ENCODE measurements at places on chromosomes 2 and 18.
A peak's percentile ranks its signal among the peaks of the same experiment; 100 is the strongest.

DNA sequence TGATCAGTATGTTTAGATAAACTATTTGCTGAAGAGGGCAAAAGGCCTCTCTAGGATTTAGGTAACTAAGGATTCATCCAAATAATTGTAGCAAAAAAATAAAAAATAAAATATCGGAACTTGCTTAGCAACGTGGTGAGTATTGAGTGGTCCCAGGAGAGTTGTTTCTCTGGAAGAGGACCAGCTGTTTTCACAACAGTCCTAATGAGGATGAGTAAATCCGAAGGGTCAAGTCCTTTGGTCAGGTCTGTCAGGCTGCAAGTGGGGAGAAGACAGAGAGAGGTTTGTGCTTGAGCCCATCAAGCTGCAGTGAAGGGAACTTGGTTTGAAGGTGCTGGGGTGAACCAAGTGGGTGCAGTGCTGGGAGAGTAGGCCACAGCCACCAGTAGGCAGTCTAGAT is 539.2 kb downstream of the SLC4A3 start:
- DNase-seq = peak; percentile 36

- no peak for DNase-seq
Measured at GRCh38 chr2:158202161-158202815, 100.6 kb downstream of the UPP2 start.

- DNase-seq = peak; percentile 52
Measured at GRCh38 chr2:121627525-121628050, 21.7 kb downstream of the CLASP1 start.

- DNase-seq = peak; percentile 48
Measured at GRCh38 chr18:13800505-13801259, 23.3 kb upstream of the MC5R start.

DNA sequence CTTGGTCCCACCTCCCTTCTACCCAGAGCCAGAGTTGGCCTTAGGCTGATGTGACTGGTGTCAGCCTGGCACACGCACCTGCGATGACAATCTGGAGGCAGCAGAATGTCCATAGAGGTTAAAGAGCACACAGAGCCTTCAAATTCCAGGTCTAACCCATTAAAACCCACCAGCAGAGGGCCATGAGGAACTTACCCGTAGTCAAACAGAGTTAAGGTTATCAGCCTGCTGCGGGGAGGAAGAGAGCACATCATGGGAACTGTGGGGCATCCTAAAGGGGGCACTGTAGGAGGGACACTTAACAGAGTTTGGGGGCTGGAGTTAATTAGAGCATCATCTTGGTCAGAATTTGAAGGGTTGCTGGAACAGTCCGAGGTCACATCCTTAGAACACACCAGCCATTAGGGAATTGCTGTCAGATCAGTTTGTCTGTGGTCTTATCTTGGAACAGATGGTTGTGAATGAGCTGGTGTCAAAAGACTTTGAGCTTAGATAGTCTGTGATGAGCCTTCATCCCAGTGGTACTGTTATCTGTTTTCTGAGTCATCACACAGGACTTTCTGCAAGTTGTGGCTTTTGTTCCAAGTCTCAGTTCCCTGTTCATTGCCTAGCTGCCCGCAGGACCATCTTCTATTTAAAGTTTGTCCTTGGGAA is 248.6 kb downstream of the LOXHD1 start:
- DNase-seq = no peak

- DNase-seq = no peak
Measured at GRCh38 chr2:220550995-220551700, 923.7 kb downstream of the SLC4A3 start.

DNA sequence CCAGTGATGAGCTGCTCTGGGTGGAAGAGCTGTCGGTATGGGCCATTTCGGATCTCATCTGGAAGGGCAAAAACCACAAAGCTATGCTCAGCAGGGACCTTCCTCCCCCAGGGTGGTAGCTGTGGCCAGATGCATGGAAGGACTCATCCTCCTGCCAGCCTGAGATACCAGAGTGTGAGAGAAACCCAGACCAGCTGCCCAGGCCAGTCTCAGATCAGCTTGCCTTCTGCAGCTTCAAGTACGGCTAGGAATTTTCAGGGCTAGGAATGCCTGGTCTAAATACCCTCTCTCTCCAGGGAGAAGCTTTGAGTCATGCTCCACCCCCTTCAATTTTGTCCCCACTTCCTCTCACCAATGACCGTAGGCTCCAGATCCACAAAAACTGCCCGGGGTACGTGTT is 1.4 kb upstream of the TUBA4B start:
- no peak for DNase-seq

DNA sequence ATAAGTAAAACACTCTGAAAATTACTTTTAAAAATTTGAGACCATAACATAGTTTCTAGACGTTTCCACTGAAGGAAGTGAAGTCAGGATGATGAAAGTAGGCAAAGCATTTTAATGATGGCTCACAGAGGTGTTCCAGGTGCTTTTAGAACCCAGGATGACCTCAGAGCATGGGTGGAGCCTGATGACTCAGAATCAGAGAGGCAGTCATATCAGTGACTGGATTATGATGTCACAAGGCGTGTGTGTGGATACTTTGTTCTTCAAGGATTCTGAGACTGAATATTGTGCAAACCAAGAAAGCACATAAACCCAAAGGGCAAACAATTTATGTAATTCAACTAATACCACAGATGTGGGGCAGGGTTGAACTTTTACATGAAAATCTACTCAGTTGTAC is 208.0 kb upstream of the FBXO11 start:
- DNase-seq = peak; percentile 81

DNA sequence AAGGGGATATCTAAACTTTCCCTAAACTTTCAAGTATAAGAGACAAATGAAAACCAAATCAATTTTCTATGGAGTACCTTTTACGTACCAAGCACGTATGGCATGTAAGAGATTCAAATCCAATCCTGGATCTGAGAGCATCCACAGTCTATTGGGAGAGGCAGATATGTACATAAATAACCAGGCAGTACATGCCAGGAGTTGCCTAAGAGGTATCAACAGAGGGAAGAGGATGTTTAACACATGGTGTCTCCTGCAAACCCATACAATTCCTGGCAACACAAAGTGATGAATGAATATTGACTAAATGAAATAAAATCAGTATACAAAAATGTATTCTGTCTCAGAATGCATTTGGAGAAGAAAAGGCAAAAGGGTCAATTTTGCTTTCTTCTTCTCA is 116.6 kb downstream of the PIGN start:
- no peak for DNase-seq

GRCh38 chr2:830419-831224 is 120.0 kb upstream of the SNTG2 start:
- DNase-seq = no peak

GRCh38 chr2:140586379-140586778 is 1544.4 kb downstream of the LRP1B start:
- peak; percentile 10 for DNase-seq

- DNase-seq = peak; percentile 56
Measured at GRCh38 chr18:34592961-34593382, 117.1 kb upstream of the DTNA start.

- DNase-seq = no peak
Measured at GRCh38 chr2:46387886-46388515, 90.8 kb downstream of the EPAS1 start.

GRCh38 chr2:240143276-240143675 is 2.8 kb upstream of the OTOS start:
- DNase-seq = no peak

GRCh38 chr2:94994063-94994913 is 31.2 kb upstream of the MAL start:
- no peak for DNase-seq

GRCh38 chr18:12556946-12557806 is 100.7 kb downstream of the SPIRE1 start:
- no peak for DNase-seq

GRCh38 chr18:48767090-48767690 is 183.6 kb downstream of the SMAD7 start:
- no peak for DNase-seq

DNA sequence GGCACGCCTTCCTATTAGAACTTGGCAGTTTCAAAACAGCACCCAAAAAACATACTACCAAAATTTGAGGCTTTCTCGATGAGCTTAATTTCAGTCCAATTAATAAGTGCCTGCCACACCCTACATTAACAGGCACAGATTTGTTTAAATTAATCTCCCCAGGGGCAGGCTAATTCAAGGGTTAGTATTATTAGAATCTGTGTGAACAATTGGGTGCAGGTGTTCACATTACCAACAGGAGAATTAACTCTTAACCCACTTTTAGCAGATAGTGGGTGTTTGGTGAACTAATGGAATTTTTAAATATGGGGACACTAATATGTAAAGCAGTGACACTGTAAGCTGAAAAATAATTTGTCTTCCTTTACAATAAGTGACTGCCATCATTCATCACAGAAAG is 4.1 kb downstream of the MBD2 start:
- DNase-seq = no peak

GRCh38 chr2:164495491-164496223 is 125.6 kb downstream of the GRB14 start:
- DNase-seq = peak; percentile 72

DNA sequence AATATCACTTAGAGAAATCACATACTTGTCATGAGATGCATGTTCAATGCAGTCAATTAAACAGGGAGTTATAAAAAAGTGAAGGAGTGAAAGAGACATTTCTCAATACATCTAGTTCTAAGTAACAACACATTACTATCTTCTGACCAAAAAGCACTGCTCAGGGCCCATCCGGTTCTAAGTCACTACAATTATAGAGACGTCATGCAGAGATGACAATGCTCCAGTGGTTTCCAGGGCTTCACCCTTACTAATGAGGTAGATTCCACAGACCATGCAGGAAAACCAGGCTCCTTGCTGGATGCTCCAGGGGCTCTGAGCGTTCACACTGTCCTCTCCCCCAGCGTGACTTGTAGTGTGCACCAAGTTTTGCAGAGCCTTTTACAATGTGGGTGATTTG is 88.0 kb downstream of the FTCDNL1 start:
- no peak for DNase-seq

DNA sequence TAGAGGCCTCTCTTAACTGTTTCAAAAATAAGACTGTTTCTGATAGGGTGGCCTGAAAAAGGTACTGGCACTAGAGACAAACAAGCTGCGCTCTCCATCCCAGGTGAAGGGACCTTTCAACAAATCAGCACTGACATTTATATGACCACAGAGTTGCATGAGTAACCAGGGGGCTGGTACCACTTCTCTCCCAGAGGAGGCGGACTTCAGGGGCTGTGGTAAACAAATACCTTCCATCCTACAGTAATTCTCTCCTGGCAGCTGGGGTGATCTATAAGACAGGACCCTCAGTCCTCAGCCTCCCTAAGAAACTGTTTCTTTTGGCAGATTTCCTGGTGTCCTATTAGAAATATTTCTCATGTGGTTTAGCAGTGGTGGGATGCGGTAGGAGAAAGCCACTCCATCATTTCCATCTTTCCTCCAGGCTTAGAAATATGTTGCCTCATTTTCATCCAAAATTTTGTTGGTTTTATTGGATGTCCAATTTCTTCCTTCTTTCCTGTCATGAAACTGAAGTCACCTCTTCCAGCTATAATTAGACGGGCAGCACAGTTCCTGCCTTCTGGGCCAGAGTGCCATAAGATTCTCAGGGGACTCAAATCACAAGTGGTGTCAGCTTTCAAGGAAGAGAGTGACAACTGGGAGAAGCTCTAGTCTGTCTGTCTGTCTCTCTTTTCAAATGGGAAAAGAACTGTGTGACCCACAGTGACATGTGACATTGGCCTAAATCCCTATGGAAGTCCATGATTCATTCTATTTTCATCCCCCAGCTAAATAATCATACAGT is 96.4 kb downstream of the CYRIA start:
- no peak for DNase-seq

- DNase-seq = no peak
Measured at GRCh38 chr2:146994246-146994645, 850.6 kb upstream of the ACVR2A start.

DNA sequence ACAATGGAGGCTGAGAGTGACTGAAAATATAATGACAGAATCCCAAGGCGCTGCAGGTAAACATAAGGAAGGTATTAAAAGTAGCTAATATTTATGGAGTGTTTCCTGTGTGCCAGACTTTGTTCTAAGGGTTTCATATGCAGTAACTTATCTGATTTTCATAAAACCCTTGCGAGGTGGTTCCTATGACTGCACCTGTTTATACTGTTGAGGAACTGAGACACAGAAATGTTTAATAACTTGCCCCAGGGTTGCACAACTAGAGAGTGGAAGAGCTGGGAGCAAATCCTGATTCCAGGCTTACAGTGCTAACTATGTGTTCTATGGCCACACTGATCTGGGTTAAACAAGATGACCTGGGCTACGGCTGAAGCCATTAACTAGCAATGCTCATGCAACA is 2.4 kb downstream of the SP110 start:
- DNase-seq = no peak

DNA sequence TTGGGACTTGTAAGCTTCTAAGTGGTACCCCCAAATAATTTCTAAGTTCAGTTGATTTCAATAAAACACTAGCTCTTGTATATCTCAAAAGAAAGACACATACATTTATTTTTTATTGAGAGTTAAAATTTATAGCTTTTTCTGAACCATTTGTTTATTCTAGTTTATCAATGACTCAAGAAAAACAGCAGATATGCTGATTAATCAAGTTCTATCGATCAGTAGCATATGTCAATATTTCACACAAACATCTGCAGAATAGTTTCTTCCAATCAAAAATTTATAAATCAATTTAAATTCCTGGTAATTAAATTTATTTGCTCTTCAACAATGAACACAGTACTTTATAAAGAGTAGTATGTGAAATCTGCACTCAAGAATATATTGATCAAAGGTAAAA is 5.3 kb downstream of the FIGN start:
- no peak for DNase-seq

GRCh38 chr18:28961669-28962228 is 784.8 kb upstream of the CDH2 start:
- peak; percentile 26 for DNase-seq

- peak; percentile 60 for DNase-seq
Measured at GRCh38 chr2:101752716-101753616, 55.5 kb downstream of the MAP4K4 start.

GRCh38 chr2:11669454-11670291 is at the start of gene NTSR2:
NTSR2 (minus strand) TSS chr2:11670195; CDS start chr2:11670129, 66 bp downstream.
- DNase-seq = peak; percentile 45

- DNase-seq = no peak
Measured at GRCh38 chr2:44964752-44965236, 23.3 kb downstream of the SIX3 start.

DNA sequence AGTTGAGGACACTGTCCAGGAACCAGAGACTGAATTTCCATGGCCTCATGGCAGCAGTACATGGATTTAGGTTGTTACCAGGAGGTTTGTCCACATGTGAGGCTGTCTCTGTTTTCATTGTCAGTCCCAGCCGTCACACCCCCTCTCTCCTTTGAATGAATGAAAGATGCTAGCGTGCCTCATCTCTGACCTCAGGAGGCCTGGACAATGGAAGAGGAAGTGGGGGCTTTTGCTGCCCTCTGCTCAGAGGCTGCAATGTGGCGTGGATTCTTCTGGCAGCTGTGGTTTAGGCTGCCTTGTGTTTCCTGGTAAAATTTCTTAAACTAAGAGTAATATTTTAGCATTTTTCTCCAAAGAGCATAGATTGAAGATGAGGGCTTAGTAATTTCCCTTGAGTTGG is 47.5 kb downstream of the RAB31 start:
- DNase-seq = peak; percentile 77

Data from cardiac fibroblast (primary cell).